Activated CD8-positive, alpha-beta memory T cell treated with anti-CD3 and anti-CD28 coated beads, Interleukin-2, amount 50 U/mL, for 4 hours (primary cell): ENCODE measurements at places on chromosomes 11 and 22.

- no peak for DNase-seq
These were observed 37.6 kb downstream of the MAP6 start for GRCh38 chr11:75631086-75631730.

DNA sequence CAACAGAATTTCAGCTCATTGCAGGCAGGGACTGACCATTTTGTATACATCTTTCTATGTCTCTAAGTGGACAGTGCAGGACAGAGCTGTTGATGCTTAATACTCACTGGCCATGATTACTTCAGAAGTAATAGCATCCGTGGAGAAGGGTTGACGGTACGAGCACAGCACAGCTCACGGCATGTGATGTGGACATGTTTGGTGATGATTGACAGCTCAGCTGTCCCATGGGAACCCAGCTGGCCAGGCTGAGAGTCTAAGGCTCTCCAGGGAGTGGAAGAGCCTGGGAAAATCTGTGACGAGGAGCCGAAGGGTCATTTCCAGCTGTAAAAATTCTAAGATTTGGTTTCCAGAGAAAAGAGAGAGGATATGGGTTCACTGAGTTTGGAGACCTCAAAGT lies 198.2 kb downstream of the SNX19 start:
- DNase-seq = no peak

GRCh38 chr11:46127150-46127638 lies 5.9 kb upstream of the PHF21A start:
- no peak for DNase-seq

DNA sequence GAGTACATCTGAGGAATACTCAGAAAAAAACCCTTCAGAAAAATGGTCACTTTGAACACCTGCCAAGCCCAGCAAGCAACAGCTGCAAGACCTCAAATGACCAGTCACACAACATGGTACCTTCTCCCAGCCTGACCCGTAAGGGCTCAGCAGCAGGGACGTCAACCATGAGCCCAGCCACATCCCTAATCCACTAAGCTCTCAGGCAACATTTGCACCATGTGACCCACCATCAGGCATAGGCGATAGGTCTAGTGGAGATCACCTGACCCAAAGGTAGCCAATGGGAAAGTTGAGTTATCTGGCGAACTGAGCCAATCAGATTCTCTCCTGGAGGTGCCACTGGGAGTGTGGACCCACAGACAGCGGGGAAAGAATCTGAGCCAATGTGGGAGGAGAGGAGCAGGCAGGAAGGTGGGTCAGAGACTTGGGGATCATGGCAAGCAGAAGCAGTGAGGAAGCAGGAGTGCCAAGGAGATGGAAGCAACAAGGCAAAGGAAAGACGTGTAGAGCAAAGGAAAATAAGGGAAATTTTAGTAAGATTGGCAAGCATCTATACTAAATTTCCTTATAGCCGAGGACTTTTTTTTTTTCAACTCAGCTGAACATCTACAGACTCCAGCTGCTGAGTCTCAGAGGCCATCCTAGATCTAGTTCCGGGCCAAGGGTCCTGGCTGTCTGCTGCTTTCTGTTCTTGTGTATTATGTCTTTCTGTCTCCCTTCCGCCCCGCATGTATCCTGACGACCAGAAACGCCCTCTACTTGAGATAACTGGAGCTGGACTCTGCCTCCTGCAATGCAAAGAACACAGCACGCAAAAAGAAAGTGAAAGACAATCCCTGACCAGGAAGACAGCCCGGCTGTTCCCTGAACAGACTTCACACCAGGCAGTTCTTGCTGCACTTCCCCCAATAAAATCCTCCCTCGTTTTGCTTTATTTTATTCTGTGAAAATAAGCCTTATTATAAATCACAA lies 11.0 kb upstream of the PLAAT2 start:
- DNase-seq = no peak

- DNase-seq = no peak
These were observed 152.7 kb downstream of the CRYBB2 start for GRCh38 chr22:25372000-25372595.

- no peak for DNase-seq
These were observed 17.4 kb upstream of the ETS1 start for GRCh38 chr11:128604723-128605122.

DNA sequence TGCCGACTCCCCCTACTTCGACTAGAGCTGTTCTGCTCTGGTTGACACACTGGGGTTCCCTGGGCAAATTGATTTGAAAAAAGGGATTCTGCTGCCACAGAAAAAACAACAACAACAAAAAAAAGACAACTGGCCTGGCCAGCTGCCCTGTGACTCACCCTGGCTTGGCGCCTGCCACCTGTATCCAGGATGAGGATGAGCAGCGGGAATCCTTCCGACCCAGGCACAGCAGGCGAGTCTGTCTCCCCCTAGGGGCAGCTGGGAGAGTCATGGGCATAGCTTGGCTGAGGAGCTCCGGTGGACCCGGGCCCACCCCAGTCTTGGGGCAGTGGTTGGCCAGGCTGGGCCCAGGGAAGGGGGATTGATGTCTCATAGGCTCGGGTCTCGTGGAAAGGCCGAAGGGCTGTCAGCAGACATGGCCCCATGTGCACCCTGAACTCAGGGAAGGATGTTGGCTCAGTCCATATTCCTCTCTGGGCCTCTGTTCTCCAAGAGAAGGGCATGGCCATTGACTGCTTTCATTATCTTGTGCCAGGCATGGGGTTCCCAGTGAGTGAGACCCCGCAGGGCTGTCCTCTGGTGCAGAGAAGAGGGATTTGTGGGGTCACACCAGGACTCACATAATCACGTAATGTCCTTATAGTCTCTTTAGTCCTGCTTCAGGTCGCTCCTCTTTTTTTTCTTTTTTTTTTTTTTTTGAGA lies 10.4 kb upstream of the SUN2 start:
- DNase-seq = peak; percentile 50

- no peak for DNase-seq
These were observed 154.3 kb downstream of the FBXO7 start for GRCh38 chr22:32628628-32629572.

GRCh38 chr11:60377401-60378136 lies 763 bp upstream of the MS4A7 start:
- no peak for DNase-seq

DNA sequence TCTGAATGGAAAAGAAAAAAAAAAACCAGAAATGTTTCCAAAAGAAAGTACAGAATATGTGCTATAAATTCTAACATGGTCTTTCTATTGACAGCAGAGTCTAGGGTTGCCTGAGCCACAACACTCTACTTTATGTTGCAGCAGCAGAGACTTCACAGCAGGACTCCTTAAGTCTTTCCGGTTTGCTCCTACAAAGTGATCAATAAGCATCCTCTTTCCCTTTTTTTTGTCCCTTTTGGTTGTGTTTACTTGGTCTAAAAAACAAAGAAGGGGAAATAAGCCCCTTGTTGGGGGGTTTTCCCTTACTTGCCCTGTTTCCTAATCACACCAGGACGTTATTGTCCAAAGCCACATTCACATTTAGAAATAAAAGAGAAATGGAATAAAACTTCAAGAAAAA lies 163.1 kb upstream of the MPPED2 start:
- DNase-seq = no peak

DNA sequence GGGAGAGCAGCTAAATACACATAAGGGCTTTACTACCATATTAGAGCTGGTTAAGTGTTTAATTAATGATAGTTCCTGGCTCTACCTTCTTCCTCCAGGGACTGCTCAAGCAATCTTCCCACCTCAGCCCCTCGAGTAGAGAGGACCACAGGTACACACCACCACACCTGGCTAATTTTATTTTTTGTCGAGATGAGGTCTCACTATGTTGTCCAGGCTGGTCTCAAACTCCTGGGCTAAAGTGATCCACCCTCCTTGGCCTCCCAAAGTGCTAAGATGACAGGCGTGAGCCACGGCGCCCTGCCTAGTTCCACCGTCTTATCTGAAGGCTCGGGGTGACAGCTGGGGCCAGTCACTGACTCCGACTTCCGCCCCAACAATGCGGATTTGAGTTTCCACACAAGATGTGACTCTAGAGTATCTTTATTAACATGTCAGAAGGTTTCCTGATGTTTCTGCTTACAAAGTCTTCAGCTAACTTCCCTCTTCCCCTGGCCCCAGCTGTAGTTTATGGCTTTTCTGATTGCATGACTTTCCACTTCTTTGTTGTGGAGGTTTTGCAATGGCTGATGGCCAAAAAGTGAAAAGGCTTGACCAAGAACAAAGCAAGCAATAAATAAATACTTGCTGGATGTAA lies 16.8 kb downstream of the TPST2 start:
- DNase-seq = no peak

- DNase-seq = peak; percentile 9
These were observed 87.7 kb upstream of the RTL6 start for GRCh38 chr22:44585559-44586350.

- DNase-seq = no peak
These were observed 8.9 kb upstream of the PIM3 start for GRCh38 chr22:49951678-49951985.

GRCh38 chr11:120511820-120512738 lies 531 bp downstream of the GRIK4 start:
- no peak for DNase-seq
